Mucosa of gallbladder (tissue), 1 donor: ENCODE measurements at places on chromosomes 13 and 19. TPM values are rescaled to one million over a fixed set of nuclear protein-coding genes. Genes with fewer than 3 reads are reported as not detected.

DNA sequence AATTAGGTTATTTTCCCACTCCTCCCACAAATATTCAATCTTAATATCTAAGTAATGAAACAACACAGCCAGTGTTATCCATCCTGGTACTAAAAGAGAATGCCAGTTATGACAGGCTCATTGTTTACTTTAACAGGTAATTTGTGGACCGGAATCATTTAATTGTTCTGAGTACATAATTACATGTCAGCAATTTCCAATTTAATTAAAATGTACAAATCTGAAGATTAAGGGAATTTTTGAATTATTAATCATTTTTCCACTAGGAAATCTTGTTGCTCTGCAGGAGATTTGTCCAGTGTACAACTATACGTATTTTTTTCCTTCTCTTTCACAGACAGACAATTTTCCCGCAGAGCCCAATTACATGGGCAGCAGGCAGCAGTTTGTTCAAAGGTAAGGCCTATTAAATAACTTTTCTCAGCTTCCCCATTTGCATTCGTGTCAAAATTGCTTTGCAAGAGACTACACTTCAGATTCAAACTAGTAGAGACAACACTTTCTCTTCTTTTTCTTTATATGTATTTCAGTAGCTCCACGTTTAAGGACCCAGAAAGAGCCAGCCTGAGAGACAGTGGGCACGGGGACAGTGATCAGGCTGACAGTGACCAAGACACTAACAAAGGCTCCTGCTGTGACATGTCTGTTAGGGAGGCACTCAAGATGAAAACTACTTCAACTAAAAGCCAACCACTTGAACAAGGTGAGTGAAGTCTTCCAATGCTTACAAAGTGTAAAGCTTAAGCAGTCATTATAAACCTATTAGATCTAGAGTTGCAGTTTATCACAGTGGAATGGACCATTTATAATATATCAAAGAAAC, 34.8 kb downstream of the PCDH17 start:
- no peak for DNase-seq

- DNase-seq = no peak
Measured at GRCh38 chr13:80117515-80117914, 223.4 kb downstream of the SPRY2 start.

Gene YJEFN3
- 8.9 TPM for total RNA-seq

DNA sequence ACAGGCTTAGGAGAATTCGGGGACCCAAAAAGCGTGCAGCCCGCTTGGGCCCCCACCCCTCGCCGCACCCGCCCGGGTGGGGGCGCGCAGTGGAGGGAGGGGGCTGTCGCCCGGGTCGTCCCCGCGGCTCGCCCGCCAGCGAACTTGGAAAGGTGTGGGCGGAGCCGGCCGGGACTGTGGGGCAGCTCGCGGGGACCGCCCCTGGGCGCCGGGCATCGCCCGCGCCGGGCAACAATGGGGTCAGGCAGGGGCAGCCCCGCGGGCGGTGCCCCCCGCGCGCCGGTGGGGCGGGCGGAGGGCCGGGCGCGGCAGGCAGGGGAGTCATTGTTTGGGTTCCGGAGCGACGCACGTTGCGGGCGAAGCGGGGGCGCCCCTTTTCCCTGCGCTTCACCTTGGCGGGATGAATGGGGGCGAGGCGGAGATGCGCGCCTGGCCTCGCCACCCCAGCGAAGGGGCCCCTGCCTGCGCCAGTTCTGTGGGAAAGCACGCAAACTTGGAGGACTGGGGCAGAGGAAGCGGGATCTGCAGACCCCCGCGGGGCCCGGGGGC, 647 bp upstream of the KLF12 start:
- DNase-seq = no peak

GRCh38 chr19:10701955-10702525, 801 bp downstream of the QTRT1 start:
- DNase-seq = no peak

Gene TNFRSF19
- total RNA-seq = 6.4 TPM

- DNase-seq = no peak
Measured at GRCh38 chr13:98405107-98405571, 171.8 kb downstream of the STK24 start.

- no peak for DNase-seq
Measured at GRCh38 chr13:73767191-73767741, 366.9 kb downstream of the KLF12 start.

DNA sequence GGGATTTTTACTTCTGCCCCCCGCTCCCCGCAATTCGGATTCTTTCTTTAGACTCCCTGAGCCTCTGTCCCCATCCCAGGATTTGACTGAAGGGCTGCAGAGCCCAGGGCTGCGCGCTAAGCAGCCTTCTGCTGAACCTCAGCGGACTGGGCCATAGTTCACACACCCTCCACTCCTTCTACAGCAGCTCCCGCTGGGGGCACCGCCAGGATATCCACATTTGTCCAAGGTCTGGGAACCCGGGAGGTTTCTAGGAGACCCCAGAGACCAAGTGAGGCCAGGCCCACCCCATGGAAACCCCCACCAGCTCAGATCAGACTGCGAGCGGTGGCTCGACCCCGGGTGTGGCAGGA, 463.3 kb downstream of the ITGBL1 start:
- DNase-seq = no peak

DNA sequence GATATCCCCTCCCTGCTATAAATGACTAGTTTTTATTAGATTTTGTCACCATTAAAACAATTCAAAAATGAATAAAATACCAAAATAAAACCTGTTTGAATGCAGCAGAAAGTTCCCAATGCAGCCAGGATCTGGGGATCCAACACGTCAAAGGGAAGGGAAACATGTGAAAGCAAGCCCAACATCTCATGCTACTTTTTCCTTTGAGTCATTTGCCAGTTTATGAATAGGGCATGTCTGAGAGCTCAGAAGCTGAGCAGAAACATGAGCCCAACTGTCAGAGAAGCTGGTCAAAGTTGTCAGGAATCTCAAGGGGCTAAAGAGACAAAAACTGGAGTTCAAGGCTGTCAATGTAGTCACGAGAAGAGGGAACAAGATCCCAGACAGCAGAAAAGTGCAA, 526.4 kb downstream of the KLF5 start:
- DNase-seq = no peak

DNA sequence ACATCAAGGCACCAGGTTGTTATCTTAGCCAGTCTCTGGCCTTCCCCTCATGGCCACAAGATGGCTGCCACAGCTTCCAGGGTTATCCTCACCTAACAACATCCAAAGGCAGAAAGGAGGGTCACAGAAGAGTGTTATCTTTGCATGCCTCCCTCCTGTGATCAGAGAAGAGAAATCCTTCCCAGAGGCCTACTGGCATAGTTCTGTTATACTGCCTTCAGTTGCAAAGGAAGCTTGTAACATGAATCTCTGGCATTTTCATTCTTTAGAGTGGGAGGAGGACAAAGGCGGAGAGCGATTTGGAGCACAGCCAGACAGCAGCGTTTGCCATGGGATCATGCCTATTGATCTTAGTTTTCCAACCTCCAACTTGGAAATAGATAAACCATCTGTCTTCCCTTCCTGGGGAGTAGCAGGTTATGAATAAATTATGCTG, 135.7 kb downstream of the DNAJC15 start:
- peak; percentile 12 for DNase-seq

GRCh38 chr13:110336681-110337080, 29.6 kb downstream of the COL4A2 start:
- DNase-seq = no peak

Gene GTF2F2
- 14.1 TPM for total RNA-seq

DNA sequence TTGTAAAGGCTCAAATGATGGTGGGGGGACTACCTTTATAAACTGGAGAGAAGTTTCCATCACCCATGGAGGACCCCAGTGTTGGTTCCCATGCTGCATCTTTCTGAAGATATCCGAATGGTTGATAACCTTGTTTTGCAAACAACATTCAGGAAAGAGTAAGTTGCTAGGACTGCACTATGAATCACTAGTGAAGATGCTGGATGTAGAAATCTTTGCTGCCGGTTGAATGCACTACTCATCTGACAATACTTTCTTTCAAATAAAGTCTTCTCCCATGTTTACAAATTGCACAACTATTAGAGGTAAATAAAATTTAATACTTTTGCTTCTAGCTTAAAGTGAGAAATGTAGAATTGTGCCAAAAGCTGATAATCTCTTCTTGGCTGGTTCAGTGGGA, 198.4 kb upstream of the SLITRK6 start:
- no peak for DNase-seq

DNA sequence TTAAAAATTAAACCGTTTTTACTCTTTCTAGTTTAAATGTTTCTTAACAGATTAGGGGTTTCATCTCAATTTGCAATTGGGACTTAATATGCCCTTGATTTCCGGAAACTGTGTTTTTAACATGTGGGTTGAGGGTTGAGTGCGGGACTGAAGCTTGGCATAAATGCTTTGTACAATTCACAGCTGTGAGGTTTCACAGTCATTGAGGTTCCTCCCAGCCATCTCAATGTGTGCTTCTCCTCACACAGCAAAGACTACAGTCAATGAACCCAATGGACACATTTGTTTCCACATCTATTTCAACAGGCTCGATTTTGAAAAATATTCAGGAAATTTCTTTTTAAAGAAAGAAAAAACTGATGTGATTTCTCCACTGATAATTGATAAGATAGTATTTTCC, 328.6 kb downstream of the TBC1D4 start:
- no peak for DNase-seq

Gene ERICH6B
- not detected for total RNA-seq

- DNase-seq = peak; percentile 99
Measured at GRCh38 chr13:102596147-102597028, at the start of gene TPP2. Gene TPP2, plus strand, starts transcription at chr13:102596986. Its CDS starts 53 bp downstream, at chr13:102597039.

Gene ZNF222
- 4.1 TPM for total RNA-seq

- no peak for DNase-seq
Measured at GRCh38 chr13:31192306-31192705, 7.5 kb upstream of the B3GLCT start.

Gene CD22
- total RNA-seq = 4.2 TPM

Gene ACTMAP
- 11.6 TPM for total RNA-seq

GRCh38 chr19:15759962-15760565, 22.3 kb downstream of the OR10H3 start:
- DNase-seq = no peak

Gene MAP4K1
- 8.2 TPM for total RNA-seq

DNA sequence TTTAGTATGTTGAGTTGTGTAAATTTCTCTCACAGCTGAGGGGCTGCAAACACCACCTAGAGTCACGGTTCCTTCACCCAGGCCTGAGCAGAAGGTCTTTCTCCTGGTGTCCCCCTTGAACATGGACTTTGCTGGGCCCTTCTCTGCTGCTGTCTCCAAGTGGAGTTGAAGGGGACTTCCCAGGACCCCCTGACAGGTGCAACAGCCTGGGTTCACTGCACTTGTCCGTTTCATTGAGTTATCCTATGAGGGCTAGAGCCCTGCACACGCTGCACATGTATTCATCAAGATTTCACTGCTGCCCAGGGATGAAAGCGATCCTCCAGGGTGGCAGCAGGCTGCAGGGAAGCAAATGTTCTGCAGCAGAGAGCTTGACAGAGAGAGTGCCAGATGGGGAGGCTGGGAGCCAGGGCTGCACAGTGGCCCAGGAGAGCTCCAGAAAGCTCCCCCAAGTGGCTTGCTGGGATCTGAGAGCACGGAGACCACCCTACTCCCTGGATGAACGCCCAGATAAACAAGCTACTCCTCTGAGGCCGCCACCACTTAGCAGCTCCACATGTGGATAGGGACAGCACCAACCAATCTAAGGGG, 10.3 kb downstream of the TMEM272 start:
- DNase-seq = no peak

DNA sequence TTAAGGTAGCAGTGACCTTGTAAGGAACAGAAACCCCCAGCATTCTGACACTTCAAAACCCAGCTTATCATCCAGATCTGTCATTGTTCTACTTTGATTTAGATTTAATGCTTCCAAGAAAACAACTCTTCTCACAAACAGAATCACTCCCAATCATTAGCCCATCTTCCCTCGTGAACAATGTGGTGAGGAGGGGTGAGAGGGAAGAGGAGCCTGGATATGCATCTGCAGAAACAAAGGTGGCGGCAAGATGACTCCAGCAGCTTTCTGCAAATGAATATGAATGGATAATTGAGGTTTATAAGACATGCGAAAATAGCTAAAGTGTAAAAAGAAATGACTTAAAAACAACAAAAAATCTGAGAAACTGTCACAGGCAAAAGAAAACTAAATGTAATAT, 859.9 kb upstream of the SLC10A2 start:
- no peak for DNase-seq

Gene POLR1G
- 4.9 TPM for total RNA-seq

DNA sequence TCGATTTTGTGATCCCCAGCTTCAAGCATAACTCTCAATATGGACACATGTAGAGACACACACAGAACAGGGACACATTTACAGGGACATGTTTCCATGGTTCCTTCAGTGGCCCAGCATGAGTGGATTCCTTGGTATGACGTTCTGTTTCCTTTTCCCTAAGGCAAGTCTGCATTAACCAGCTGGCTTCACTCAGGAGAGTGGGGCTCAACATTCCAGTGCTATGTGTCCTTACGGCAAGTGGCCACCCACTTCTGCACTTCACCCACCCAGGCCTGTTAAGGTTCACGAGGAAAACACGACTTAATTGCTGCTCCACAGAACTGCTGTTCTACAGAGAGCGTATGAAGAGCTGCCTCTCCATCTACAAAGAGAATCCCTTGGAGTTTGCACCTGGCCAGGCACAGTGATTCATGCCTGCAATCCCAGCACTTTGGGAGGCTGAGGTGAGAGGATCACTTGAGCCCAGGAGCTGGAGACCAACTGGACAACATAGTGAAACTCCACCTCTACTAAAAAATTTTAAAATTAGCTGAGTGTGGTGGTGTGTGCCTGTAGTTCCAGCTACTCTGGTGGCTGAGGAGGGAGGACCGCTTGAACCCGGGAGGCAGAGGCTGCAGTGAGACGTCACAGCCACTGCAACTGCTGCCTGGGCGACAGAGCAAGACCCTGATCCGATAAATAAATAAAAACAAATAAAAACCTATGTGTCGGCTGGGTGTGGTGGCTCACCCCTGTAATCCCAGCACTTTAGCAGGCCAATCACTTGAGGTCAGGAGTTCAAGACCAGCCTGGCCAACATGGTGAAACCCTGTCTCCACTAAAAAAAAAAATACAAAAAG, 32.5 kb downstream of the BRD4 start:
- no peak for DNase-seq

GRCh38 chr13:27311518-27312210, 41.0 kb downstream of the RASL11A start:
- DNase-seq = no peak

Gene SCGB2B2
- total RNA-seq = 1.0 TPM

- no peak for DNase-seq
Measured at GRCh38 chr19:54333586-54334298, 5.2 kb downstream of the LILRA4 start.

DNA sequence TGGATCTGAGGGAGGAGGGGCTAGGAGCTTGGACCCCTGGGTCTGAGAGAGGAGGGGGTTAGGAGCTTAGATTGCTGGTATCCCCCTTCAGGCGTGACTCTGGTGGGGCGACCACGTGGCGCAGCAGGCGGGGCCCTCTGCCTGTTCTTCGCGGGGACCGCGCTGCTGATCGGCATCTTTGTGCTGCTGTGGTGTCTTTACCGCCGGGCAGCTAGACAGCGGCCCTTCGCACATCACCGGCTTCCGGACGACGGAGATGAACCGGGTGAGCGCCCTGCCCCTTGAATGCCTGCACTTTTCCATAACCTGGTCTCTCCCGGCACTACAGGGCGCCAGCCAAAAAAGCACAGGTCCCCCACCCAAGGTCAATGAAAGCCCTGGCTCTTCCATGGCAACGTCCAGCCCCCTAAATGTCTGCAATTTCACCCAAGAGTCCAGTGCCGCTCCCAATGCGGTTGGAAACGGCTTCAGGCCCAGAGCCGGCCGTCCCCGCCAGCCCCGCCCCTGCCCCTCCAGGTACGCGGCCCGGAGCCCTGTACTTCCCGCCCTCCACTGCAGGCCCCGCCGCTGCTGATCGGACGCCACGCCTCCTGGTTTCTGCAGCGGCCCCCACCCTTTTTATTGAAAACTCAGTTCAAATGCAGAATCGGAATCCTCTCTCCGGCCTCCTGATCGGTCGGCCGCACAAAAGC, 2.8 kb downstream of the GFY start:
- no peak for DNase-seq

Gene VSTM2B
- total RNA-seq = 0.17 TPM
